ENCODE measurements at places on chromosomes 2 and 18. TPM values are rescaled to one million over a fixed set of nuclear protein-coding genes. Genes with fewer than 3 reads are reported as not detected.
A peak's percentile ranks its signal among the peaks of the same experiment; 100 is the strongest.

DNA sequence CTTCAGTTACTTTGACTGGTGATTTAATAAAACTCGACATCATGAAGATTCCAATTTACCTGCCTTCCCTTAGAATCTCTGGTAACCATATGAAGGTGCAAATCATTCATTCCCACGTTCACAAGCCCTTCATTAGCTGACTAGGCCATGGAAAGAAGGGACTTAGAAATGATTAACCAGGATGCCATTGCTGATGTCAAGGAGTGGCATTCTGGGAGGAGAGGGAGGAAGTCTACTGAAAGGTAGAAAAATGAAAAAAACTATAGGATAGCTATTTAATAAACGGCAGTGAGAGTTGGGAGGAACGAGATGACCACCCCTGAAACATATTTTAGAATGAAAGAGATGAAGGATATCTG is 1.4 kb downstream of the ATIC start:
- no peak for DNase-seq

- no peak for DNase-seq
Measured at GRCh38 chr2:19350678-19351401, 7.6 kb downstream of the OSR1 start.

DNA sequence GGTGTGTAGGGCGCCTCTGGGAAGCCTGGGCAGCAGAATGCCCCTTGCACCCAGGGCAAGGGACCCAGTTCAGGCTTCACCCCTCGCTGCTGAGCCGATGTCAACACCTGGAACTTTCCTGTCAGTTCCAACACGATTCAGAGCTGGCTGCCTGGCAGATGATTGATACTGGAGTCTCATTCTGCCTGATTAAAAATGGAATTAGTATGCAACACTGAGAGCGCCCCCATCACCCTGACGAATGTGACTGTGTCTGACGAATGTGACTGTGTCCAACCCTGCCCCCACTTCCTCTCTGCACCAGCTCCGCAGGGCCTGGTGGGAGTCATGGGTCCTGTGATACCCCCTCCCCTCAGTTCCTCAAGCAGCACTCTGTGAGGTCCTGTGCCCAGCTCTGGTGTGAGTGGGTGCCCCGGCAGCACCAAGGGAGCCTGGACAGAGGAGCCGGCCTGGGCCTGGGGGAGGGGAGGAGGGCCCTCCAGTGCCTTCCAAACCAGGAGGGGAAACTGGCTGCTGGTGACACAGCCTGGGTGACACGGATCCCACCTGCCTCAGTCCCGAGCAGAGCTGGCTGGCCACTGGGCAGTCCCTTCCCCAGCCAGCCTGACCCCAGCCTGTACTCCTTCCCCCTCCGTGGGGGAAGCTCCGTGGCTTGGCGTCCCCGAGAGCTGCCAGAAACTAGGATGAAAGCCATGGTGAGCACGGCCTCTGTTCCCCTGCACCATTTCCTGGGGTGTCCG is 41.4 kb upstream of the ALPP start:
- DNase-seq = no peak

- DNase-seq = no peak
Measured at GRCh38 chr18:49569724-49570123, 7.9 kb downstream of the LIPG start.

DNA sequence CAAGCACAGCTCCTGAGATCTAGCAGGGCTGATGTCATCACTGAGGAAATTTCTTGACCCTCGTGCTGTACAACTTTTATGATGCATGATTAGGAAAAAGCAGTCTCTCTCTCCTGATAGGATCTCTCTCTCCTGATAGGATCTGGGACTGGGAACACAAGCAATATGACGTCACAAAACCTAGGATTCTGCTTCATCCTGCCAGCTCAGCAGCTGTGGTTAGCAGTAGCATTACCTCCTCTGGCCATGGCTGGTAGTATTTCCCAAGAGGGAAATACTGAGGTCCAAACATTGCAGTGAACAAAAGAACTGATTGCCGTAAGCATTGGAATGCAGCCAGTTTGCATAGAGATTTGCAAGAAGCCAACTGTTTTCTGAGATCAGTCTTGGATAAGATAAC is 521.2 kb upstream of the POU3F3 start:
- DNase-seq = peak; percentile 83

GRCh38 chr2:72887032-72887739 is at the start of gene SPR:
TSS of gene SPR (plus strand) at chr2:72887408. CDS start at chr2:72887433, 25 bp downstream.
- DNase-seq = peak; percentile 28

The SATB2 gene
- 11.6 TPM for total RNA-seq

DNA sequence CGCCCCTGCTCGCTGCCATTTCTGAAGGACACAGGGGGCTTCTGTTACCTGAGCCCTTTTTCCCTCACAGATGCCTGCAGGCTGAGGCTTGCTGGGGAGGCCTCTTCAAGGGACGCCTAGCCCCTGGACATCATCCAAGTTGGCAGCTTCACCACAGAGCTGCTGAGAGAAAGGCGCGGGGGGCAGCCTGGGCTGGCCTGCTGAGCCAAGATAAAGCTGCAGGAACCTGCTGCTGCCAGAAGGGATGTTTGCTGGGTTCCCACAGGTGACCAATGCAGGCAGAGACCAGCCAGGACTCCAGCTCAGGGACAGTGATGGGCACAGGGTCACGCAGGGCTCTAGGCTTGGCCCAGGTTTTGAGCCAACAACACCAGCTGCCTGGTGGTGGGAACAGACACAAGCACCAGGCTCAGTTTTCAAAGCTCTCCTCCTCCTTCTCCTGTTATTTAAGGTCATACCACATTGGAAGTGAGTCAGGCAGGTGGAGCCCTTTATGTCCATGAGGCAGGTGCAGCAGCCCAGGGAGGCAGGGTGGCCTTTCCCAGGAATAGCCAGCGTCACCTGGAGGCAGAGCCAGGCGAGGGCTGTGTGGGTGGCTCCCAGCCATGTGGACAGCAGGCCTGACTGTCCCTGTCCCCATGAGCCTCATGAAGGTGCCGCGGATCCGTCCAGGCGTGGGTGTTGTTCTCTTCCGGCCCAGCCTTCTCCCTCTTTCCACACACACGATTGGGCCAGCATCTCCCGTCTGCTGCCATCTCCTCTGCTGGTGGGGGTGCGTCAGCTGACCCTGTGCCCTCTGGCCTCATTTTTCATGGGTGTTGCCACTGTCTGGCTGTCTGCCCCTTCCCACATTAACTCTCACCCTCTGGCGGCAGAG is 515.5 kb upstream of the MYT1L start:
- DNase-seq = no peak

The UGT1A4 gene
- total RNA-seq = not detected

The SGO2 gene
- total RNA-seq = 4.9 TPM

DNA sequence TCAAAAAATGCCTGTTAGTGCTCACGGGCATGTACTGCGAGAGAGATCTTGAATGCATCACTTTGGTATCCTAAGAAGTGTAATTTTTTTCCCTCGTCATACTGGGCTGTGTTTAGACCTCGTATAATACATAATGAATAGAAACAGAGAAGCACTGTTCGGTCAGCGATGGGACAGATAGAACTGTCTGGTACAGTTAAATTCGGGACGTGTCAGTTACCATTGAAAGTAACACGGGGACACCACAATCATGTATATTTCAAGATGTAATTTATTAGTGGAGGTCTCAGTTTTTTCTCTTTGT is 1.8 kb downstream of the PKP4 start:
- peak; percentile 10 for DNase-seq

DNA sequence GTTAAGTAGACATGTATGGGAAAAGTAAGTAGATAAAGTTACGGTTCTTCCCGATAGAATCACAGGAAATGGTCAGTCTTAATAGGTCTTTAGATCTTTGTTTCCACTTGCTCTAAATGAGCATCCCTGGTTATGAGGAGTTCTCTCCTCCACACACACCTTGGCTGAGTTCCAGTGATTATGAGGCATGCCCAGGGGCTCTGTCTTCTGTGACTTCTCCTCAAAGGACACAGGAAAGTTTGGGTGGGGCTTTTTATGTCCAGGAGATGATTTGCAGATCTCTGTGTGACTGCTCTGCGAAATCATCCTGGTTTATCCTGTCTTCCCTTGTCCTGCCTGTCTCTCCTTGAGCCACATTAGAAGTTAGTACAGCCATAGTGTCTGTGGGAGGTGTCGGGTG is 83.9 kb upstream of the EML6 start:
- DNase-seq = no peak

- DNase-seq = peak; percentile 59
Measured at GRCh38 chr18:489244-490023, 11.1 kb downstream of the COLEC12 start.

- no peak for DNase-seq
Measured at GRCh38 chr2:202307690-202308089, 42.1 kb downstream of the NOP58 start.

The SLC66A3 gene
- 14.3 TPM for total RNA-seq

DNA sequence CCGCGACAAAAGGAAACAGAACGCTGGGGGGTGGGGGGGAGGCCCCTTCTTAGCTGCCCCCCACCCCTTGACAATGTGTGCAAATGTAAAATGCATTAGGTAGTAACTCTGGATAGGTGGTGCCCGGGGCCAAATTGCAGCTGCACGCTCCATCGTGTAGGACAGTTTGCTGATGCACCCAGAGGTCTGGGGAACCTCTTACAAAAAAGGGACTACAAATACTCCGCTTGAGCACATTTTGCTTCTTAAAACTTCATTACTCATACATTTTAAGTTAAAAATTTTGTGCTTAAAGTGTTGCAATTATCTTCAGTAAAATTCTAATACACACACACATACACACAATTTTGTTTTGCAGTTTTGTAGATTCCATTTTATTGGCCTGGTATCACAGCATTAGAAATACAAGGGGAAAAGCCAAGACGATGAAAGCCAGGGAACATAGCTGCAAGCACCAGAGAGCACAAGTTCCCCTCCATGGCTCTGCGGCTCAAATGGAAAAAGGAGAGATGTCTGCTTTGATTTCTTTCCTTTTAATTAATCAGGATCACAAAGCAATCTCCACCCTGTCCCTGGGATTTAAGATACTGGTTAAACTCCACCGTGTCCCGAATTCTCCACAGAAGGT is 582.1 kb downstream of the ZEB2 start:
- peak; percentile 3 for DNase-seq

The NPHP1 gene
- total RNA-seq = 3.3 TPM

DNA sequence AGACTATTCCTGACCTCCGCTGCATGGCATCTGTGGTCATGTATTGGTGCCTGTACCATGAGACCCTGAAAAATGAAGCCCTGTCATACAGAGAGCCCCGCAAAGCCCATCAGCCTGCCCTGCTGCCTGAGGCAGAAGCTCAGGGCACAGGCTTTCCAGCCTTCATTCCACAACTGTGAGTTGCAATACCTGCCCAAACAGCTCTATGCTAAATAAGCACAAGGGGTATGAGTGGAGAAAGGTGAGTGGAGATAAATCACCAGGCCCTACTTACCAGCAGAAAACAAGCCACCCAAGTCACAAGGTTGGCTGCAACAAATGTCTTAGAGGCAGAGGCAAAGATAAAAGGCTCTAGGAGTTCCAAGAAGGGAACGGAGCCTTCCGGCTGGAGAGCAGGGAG is 277.4 kb downstream of the TNS1 start:
- no peak for DNase-seq

The MZT2A gene
- 97.1 TPM for total RNA-seq

DNA sequence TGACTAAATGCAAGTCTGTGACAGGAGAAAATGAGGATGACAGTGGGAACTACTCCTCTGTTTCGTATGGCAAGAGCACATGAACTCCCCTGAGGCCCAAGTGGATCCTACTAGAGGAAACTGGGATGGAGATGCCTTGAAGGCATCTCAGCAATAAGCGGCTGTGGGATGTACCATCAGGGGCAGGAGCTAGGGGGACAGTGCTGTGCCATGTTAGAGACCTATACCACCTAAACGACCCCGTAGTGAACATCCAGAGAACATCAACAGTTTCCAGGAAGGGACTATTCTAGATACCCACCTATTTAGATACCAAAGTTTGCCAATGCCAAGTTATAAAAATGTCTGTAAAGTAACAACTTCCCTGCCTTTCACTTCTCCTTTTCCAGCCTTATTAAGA is 860.8 kb upstream of the ACVR2A start:
- DNase-seq = no peak

DNA sequence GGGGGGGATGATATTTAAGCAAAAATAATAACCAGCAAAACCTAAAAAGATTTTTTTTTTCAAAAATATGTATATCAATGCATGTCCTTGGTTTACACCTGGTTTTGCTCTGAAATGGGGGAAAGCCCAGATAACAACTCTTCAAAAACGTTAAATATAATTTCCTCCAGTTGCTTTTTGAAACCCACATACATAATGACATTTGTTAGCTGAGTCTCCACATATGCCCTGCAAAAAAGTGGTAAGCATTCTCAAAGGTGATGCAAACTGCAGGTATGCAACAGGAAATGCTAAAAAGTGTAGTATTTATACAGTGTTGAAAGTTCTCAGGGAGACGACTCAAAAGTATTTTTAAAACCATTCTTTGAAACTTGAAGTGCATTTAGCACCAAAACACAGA is 258.6 kb downstream of the ZEB2 start:
- no peak for DNase-seq

GRCh38 chr2:231951452-231952035 is 10.0 kb upstream of the DIS3L2 start:
- no peak for DNase-seq

Measured in astrocyte (in vitro differentiated cells and primary cell).